Lung (tissue), 17 donors: ENCODE measurements at places on chromosomes 1 and 21. TPM values are rescaled to one million over a fixed set of nuclear protein-coding genes. Genes with fewer than 3 reads are reported as not detected.

GRCh38 chr1:230753586-230754251, 6.5 kb downstream of the CAPN9 start:
- peak; percentile 74 for DNase-seq

- DNase-seq: no peak
These were observed 286.3 kb upstream of the SGIP1 start for GRCh38 chr1:66247415-66248208.

DNA sequence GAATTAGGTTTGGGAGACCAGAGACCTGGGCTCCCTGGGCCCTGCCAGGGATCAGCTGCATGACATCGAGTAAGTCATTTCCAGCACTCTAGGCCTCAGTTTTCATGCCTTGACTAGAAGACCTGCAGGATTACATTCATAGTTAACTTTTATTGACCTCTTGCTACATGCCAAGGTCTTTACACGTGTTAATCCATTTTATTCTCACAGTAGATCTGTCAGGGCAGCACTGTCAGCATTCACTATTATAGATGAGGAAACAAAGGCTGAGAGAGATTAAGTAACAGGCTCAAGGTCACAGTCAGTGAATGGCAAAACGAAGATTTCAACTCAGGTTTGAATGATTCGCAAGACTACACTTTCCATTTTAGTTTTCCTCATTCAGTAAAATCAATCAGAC, 37.0 kb downstream of the PGM1 start:
- DNase-seq: no peak

- DNase-seq: no peak
These were observed 165.6 kb downstream of the PLPP3 start for GRCh38 chr1:56413671-56414199.

DNA sequence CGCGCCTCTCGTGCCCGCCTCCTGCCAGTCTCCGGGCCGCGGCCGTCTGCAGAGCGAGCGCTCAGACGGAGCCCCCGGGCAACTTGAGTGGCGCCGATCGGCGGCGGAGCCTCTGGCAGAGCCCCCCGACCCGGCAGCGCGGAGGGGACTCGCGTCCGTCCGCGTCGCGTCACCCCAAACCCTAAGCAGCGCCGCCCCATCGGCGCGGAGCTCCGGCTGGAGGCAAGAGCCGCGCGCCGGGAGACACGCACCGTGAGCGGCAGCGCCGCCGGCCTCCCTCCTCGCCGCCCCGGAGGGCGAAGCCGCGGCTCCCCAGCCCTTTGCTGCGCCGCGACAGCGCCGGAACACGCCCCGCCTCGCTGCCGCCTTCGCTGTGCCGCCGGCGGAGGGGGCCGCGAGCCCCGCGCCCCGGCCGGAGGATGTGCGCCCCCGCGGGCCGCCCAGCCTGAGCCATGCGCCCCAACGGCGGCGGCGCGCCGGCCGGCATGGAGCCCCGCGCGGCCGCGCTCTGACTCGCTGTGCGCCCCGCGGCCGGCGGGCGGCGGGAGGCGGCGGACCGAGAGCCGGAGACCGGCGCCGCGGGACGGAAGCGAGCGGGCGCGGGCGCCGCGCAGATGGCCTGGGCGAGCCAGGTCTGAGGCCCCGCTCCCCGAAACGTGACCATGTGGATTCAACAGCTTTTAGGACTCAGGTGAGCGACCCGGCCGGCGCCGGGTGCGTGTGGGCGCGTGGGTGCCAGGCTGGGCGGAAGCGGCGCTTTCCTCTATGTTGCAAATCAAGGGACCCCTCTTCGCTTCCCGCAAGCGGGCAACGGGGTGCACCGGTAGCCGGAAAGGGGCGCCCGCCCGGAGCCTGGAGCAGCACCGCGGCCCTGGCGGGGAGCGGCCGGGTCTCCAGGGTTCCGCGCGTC, 610 bp downstream of the AJAP1 start:
- DNase-seq: no peak

The TEX38 gene
- not detected for total RNA-seq

DNA sequence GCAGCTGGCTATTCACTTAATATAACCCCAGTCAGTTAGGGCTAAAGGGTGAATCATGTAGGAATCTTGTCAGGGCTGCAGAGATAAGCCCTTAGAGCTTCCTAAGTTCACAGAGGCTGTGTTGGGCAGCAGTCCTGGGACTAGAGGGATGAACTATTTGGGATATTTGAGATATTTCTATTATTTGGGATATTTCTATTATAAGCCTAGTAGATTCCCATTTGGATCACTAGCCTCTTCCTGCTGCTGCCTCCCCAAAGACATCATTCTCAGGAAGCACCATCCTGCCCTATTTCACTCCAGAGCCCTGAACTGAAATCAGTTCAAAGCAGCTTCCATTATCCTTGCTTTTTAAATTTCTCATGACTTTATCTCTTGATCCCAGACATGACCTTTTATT, 501.3 kb downstream of the NUF2 start:
- DNase-seq: no peak

The LDLRAD1 gene
- 30.1 TPM for total RNA-seq

The DIP2A gene
- 32.6 TPM for total RNA-seq

DNA sequence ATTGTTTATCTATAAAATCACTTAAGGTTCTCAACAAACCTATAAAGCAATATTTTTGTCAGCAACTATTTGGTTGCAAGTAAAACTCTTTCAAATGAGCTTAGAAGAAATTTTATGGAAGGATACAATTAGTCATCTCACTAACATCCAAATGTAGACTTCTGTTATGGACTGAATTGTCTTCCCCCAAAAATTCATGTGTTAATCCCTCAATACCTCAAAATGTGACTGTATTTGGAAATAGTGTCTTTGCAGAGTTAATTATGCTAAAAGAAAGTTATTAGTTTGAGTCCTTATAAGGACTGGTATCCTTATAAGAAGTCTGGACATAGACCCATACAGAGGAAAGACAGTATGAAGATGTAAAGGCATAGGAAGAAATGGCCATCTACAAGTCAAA, 357.8 kb upstream of the PRMT6 start:
- DNase-seq: no peak

DNA sequence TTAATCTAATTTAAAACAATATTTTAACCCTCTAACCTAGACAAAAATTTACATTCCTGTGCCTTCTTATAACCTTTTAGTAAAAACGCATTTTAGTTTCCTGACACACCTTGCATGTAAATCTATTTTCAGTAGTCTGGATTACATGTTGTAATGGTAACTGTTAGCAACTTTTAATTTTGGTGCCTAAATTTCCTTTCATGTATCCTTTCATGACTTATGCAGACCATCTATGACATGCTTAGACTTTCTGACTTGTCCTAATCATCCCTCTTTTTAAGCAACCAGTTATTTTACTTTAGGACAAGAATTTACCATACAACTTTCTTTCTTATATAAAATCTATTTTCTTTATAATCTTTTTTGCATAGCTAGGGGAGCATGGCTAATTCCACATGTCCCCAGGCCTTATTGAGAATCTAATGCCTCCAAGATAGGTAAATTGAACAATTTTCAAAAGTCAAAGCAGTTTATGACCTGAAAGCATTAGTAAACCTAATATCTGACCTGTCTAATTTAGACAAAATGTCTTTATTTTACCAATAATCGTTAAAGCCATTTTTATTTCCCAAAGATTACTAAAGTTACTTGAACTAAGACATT, 57.5 kb upstream of the IL12RB2 start:
- no peak for DNase-seq

- DNase-seq: no peak
These were observed 8.0 kb downstream of the TIE1 start for GRCh38 chr1:43308635-43309404.

DNA sequence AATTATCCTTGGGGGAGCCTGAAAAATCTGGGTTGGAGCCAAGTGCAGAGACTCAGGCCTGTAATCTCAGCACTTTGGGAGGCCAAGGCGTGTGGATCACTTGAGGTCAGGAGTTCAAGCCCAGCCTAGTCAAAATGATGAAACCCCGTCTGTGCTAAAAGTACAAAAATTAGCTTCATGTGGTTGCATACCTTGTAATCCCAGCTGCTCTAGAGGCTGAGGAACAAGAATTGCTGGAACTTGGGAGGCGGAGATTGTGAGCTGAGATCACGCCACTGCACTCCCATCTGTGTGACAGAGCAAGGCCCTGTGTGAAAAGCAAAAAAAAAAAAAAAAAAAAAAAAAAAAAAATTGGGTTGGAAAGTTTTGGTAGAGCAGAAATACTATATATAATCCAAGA, 1563.6 kb upstream of the PRMT6 start:
- DNase-seq: no peak

GRCh38 chr1:104768466-104768865, 1018.8 kb downstream of the AMY1C start:
- no peak for DNase-seq

GRCh38 chr1:59917785-59918180, 8.8 kb downstream of the CYP2J2 start:
- DNase-seq: no peak

GRCh38 chr1:18279351-18280074, 171.9 kb downstream of the IGSF21 start:
- DNase-seq: no peak

GRCh38 chr1:231972111-231972445, 345.5 kb downstream of the DISC1 start:
- DNase-seq: no peak

DNA sequence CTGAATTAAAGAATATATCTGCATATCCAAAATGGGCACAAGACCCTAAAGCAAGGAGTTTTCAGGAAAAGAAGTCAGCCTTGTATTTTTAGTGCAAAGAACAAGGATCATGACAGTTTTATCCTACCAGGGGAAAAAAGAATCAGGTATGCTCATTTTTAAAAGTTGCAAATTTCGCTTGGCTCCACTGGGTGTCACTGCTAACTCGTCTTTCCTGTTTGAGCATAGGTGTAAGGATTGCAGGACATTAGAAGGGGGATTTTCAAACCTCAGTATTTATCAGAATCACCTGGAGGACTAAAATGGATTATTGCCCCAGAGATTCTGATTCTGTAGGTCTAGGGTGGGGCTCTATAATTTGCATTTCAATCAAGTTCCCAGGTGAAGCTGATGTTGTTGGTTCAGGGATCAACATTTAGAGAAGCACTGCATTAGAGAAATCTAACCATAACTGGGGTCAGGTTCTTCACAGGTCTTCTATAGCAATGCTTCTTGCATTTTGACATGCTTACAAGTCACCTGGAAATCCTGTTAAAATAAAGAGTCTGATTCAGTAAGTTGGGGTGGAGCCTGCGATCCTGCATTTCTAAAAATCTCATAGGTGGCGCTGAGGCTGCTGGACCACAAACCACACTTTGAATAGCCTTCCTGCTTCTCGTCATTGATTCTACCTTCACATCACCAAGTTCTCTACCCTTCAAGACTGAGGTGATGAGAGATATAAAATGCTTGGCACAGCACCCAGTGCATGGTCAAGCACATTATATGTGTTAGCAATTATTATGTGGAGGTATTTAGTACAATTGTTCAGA, 39.6 kb downstream of the NUF2 start:
- peak; percentile 56 for DNase-seq

The DOCK7 gene
- total RNA-seq: 33.4 TPM

- DNase-seq: no peak
These were observed 256.8 kb downstream of the TOMM20 start for GRCh38 chr1:234871710-234872271.

DNA sequence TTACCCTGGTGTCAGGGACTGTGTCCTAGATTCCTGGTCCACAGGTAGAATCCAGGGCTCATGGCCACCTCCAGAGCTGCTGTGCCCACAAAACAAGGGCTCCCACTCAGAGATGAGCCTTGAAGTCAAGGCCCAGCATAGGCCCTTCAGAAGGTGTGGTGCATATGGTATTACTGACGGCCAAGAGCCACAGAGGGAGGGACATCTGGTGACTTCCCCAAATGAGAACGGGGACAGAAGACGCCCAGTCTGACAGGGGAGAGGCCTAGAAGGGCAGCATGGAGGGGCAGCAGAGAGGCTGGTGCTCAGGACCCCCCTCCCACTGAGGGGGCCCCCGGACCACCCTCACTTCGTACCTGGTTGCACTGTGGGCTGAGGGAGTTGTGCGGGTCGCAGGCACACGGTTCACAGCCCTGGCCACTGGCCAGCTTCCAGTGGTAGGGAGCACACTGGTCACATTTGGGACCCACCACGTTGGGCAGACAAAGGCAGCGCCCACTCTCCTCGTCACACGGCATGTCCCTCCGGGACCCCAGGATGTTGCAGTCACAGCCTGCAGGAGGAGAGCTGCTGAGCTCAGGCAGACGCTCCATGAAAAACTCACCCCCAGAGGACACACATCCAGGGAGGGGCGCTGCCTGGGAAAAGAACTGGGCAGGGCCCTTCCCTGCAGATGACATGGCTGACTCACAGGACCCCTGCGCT, 25.0 kb downstream of the LAMB3 start:
- DNase-seq: no peak

The GATAD2B gene
- total RNA-seq: 41.7 TPM

The HTR1D gene
- total RNA-seq: 0.18 TPM

DNA sequence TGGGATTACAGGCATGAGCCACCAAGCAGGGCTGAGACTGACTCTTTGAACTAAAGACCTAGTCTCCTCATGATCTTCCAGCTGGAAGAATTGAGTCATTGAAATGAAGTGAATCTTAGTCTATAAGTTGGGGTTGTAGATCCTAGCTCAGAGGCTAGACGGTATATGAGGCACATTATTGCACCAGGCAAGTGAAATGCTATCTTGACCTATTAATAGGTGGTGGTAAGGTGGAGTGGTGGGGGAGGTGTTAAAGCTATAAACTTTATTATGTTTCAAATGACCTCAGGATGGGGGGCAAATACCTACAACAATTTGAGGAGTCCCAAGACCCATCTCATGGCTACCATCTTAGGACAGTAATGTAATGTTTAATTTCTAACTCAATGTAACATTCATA, 36.8 kb upstream of the SLC16A1 start:
- no peak for DNase-seq

DNA sequence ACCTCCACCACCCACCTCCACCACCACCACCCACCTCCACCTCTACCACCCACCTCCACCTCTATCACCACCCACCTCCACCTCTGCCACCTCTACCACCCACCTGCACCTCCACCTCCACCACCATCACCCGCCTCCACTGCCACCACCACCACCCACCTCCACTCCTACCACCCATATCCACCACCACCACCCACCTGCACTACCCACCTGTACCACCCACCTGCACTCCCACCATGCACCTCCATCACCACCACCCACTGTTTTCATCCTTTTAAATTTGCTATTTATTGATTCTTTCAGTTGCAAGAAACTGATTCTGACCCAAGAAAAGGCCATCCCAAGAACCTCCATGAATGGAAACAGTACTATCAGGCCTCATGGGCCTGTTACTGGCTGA, 6.3 kb downstream of the OPTC start:
- DNase-seq: no peak

The SH3BGR gene
- total RNA-seq: not detected

GRCh38 chr1:170676628-170677027, 12.7 kb downstream of the PRRX1 start:
- no peak for DNase-seq

DNA sequence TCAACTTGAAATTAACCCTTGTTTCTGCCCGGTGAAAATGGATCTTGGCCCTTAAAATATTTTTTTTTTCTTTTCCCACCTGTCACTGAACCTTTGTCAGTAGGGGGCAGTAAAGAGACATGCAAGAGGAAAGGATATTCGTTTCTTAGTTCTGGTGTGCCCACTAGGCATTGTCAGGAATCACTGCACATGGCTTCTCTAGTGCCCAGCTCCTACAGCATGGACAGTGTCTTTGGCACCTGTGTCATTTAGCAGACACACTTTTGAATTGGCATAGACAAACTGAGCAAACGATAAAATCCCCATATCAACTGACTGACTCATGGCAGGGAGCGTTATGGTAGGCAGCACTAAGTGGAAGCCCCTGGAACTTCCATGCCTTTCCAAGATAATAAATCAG, 1048.1 kb downstream of the BRINP3 start:
- no peak for DNase-seq
